Central memory CD4-positive, alpha-beta T cell (primary cell): ENCODE measurements at places on chromosomes 2 and 18.

GRCh38 chr2:77228391-77228790, 293.8 kb downstream of the LRRTM4 start:
- DNase-seq: no peak

- no peak for DNase-seq
Measured at GRCh38 chr2:62919041-62919440, 131.6 kb upstream of the OTX1 start.

- no peak for DNase-seq
Measured at GRCh38 chr2:102512161-102512560, 39.1 kb downstream of the SLC9A4 start.

GRCh38 chr2:21261591-21261990, 137.8 kb downstream of the TDRD15 start:
- no peak for DNase-seq

GRCh38 chr2:240213476-240214421, 73.3 kb upstream of the OTOS start:
- DNase-seq: no peak

DNA sequence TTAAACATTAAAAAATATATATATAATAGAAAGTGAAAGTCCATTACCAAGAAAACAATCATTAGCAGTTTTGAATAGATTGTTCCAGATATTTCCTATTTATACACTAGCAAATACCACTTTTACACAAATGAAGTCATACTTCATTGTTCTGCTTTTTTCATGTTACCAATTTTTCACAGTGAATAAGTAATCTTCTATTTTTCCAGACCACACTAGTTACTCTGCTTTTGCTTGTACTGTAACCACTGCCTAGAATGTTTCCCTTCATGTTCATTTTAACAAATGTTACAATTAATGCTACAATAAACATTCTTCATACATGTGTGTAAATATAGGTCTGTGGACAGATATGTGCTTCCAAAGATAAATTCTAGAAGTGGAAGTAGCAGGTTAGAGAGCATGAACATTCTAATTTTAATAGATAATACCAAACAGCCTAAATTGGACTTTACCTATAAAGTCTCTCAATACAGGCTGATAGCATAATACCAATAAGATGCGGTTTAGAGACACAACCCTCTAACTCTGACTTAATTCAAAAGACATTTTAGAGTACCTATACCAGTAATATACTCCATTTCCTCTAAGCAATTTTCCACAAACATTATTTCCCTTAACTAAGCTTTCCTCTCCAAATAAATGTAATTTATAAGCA, 17.0 kb downstream of the ITSN2 start:
- DNase-seq: no peak

- no peak for DNase-seq
Measured at GRCh38 chr18:70321616-70322015, 32.8 kb downstream of the SOCS6 start.

- no peak for DNase-seq
Measured at GRCh38 chr2:165120740-165121467, 82.9 kb downstream of the SCN3A start.

- DNase-seq: no peak
Measured at GRCh38 chr18:9992300-9992972, 78.6 kb downstream of the VAPA start.

DNA sequence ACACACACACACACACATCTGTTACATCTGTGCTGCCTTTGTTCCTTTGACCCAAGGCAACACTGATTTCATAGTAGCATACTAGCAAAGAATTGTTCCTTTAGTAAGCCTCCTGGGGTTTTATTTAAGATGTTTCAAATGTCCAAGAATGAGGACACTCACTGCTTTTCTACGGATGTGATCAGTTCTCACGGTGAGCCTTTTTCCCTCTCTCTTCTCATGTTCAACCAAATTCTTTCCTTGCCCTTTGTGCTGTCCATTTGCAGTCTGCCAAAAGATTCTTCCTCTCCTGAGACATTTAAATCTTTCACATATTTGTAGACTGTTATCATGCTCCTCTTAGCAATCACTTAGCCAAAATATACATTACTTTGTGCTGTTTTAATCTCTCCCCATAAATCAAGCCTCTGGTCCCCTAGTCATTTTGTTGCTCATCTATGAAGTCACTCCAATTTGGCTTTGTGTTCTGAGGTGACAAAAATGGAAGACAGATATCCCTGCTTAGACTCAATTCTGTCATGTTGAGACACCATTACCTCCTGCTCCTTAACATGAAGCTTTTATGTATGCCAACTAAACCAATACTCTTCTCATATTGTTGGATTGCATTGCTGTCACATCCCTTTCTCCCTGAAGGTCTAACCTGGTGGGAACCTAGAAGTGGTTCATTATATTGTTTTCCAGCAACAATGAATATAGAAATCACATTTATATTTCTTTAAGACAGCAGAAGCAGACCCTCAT, 1605.3 kb upstream of the ACVR2A start:
- no peak for DNase-seq

- DNase-seq: no peak
Measured at GRCh38 chr18:44709307-44710126, 28.8 kb downstream of the SETBP1 start.

GRCh38 chr2:71748227-71748626, 294.9 kb downstream of the DYSF start:
- no peak for DNase-seq

- no peak for DNase-seq
Measured at GRCh38 chr2:146189541-146189940, 1655.3 kb upstream of the ACVR2A start.

DNA sequence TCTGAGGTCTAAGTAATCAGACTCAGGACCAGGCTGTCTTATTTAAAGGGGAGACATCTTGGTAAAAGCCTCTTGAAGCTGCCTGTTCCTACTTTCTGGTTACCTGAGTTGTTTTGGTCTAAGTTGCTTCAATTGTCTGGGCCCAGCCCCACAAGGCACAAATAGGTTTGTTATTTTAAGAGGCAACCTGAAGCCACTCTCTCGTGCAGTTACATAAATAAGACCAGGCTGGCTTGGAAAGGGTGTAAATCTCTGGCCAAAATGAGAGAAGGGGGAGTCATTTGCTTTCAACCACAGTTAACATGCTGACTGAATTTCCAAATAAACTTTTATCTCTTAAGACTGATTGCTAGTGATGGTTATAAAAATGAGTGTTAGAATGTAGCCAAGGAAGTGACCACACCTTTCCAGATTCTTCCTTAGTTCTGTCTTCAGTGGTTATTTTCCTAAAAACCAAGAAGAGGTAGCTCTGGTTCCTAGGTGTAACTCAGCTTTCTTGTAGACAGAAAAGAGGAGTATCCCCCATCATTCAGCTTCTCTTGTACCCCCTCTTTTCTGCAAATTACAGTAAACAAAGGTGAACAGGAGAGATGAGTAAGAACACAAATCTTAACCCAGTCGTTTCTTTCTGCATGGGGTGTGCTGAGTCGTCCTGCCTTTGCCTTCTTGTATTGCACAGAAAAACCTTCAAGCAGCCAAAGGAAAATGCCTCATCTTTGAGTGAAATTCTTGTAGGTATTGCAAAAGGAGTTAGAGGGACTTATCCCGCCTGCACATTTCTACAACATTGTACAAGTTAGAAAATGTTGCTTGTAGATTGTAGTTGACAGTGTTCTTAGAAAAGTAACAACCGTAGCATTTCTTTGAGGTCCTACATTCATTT, 161.5 kb upstream of the NT5C1B start:
- DNase-seq: no peak

- DNase-seq: no peak
Measured at GRCh38 chr2:174027956-174028355, 62.8 kb upstream of the SP3 start.

GRCh38 chr18:55252901-55253300, 293.6 kb upstream of the CCDC68 start:
- no peak for DNase-seq

- no peak for DNase-seq
Measured at GRCh38 chr18:75276818-75277609, 66.4 kb downstream of the TSHZ1 start.

DNA sequence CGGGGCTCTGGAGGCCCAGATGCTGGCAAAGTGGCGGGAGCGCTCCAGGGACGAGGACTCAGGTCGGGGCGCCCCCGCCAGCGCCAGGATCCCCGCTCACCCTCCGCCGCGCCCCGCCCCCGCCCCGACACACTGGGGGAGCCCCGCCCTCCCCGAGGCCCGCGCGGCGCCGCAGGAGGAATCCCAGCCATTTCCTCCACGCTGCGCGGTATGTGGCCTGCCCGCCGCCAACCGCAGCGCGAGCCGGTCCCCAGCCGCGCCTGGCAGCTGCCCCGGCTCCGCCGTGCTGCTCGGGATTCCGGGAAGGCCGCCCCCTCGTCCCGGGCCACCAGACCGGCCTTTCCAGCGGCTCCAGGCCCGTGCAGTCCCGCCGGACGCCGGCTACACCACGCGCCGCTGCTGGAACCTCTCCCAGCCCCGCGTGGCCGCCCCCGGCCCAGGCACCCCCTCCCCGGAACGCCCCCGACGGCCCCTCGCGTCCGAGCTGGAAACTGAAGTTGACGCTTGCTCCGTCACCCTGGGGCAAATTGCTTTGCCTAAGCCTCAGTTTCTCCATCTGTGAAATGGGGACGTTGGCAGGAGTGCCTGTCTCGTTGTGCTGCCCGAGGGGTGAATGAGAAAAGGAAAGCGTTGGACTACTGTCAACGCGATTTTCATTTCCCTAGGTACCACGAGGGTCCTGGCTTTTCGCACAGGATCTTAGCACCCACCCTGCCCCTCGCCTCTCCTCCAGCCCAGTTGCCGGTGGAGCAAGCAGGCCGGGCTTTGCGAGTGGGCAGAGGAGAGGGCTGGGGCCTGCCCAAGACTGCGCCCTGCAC, 53.6 kb downstream of the PKDCC start:
- DNase-seq: peak; percentile 72

DNA sequence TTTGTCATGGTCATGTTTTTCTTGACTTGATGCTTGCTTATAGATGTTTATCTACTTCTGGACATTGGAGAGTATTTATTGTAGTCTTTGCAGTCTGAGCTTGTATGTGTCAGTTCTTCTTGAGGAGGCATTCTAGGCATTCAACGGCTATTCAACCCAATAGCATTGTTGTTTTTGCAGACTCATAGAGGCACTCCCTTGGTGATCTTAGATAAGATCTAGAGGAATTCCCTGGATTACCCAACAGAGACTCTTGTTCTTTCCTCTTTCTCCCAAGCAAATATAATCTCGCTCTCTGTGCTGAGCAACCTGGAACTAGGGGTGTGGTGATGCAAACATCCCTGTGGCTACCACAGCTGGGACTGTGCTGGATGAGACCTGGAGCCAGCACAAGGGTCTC, 40.4 kb downstream of the SYT4 start:
- DNase-seq: no peak
